Stimulated activated CD4-positive, alpha-beta T cell treated with anti-CD3 and anti-CD28 coated beads, Interleukin-2, amount 100 ng/mL, for 4 hours (primary cell): ENCODE measurements at places on chromosomes 5 and 9.

GRCh38 chr5:158456756-158457155 is 597.8 kb upstream of the CLINT1 start:
- DNase-seq = no peak

DNA sequence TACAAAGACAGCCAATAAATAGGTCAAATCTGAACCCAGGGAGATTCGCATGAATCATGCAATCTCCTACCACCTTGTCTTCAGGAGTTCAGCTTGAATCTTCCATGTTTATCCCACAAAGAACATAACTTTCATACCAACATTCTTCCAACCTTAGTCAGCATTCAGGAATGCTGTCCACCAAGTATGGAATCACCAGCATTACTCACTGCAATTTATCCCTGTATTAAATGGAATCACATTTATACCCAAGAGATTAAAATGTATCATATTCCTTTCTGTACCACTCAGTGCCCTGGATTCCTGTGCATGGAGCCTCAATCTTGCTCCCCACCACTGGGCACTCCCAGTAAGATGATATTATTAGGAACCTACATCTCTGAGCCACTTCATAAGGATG is 162.6 kb downstream of the GLIS3 start:
- DNase-seq = no peak

DNA sequence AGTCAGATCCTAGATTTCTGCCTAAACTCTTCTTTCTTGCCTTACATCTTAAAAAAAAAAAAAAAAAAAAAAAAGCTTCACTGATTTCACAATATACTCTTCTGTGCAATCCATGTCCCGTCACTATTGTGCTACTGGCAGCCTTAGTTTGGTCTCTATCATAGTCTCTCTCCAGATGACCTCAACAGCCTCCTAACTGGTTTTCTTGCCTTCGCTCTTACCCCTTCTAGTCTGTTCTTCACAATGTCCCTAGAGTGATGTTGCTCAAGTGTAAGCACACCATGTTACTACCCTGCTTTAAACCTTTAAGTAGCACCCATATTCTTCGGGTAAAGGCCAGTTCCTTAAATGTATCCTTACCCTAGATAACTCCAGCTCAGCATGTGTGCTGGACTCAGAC is 25.8 kb downstream of the CD180 start:
- no peak for DNase-seq

- DNase-seq = no peak
Measured at GRCh38 chr9:38318759-38319495, 73.6 kb upstream of the ALDH1B1 start.

- DNase-seq = no peak
Measured at GRCh38 chr9:96331236-96331947, 29.4 kb upstream of the HSD17B3 start.

GRCh38 chr5:166551384-166551783 is 1740.1 kb upstream of the WWC1 start:
- DNase-seq = no peak

- no peak for DNase-seq
Measured at GRCh38 chr5:132456296-132456986, 34.1 kb downstream of the IRF1 start.

- DNase-seq = no peak
Measured at GRCh38 chr9:3371842-3372241, 154.0 kb downstream of the RFX3 start.

- no peak for DNase-seq
Measured at GRCh38 chr5:15516486-15516885, 16.5 kb downstream of the FBXL7 start.

DNA sequence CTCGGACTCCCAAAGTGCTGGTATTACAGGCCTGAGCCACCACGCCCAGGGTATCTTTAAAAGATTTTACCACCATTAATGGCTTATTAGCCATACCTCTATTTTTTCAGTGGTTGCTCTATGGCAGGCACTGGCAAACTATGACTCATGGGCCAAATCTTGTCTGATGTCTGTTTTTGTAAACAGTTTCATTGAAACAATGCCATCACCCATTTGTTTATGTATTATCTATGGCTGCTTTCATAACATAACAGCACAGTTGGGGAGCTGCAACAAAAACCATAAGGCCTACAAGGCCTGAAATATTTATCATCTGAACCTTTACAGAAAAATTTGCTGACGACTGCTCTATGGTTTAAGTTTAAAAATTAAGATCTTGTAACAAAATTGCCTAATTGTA is 66.8 kb downstream of the SLC38A9 start:
- no peak for DNase-seq

- peak; percentile 43 for DNase-seq
Measured at GRCh38 chr5:149141224-149141956, at the start of gene ABLIM3. Gene ABLIM3, plus strand, starts transcription at chr5:149141493. Its CDS starts 603 bp downstream, at chr5:149142096.

- DNase-seq = no peak
Measured at GRCh38 chr9:13110766-13111417, 168.6 kb downstream of the MPDZ start.

- no peak for DNase-seq
Measured at GRCh38 chr5:100472091-100472490, 63.1 kb upstream of the FAM174A start.

DNA sequence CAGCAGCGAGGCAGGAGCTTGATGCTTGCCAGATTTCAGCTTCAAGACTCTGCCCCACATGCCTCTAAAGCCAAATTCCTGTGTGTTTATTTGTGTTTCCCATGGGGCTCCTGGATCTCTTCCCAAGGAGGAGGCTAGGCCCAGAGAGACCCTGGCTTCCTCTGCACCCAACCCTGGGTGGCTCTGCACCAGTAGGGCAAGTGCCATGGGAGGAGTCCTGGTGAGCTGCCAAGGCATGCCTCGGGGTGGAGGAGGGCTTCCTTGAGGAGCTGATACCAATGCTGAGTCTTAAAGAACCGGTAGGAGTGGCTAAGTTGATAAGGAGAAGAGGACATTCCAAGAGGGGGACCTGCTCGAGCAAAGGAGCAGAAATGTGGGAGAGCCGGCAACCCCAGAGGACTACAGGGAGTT is 6.8 kb upstream of the TIFAB start:
- no peak for DNase-seq

DNA sequence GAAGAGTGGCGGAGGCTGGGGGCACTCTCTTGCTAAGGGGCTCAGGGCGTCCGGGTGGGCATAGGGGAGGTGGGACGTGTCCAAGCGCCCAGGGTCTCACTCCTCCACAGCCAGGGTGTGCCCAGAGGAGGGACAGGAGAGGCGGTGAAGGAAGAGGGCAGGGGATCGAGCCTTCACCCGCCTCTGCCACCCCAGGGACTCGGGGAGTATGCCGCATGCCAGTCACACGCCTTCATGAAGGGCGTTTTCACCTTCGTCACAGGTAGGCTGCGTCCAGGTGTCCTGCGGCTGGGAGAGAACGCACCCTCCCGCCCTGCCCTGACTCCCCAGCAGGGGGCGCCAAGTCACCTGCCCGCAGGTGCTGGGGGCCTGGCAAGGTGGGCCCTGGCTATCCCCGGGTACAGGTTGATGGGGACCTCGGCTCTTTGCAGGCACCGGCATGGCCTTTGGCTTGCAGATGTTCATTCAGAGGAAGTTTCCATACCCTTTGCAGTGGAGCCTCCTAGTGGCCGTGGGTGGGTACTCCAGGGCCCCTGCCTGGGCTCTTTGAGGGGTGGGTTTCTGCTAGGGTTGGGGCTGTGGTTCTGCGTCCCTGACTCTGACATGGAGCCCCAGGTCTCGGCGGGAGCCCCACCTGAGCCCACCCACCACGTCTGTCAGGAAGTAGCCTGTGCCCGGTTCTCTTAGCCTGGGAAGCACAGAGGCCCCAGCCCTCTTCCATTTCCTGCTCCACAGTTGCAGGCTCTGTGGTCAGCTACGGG is 552 bp downstream of the TMEM141 start:
- DNase-seq = peak; percentile 52

GRCh38 chr5:172911976-172912375 is 47.2 kb upstream of the RPL26L1 start:
- DNase-seq = no peak

- DNase-seq = no peak
Measured at GRCh38 chr9:126432659-126433058, 106.0 kb downstream of the MVB12B start.

DNA sequence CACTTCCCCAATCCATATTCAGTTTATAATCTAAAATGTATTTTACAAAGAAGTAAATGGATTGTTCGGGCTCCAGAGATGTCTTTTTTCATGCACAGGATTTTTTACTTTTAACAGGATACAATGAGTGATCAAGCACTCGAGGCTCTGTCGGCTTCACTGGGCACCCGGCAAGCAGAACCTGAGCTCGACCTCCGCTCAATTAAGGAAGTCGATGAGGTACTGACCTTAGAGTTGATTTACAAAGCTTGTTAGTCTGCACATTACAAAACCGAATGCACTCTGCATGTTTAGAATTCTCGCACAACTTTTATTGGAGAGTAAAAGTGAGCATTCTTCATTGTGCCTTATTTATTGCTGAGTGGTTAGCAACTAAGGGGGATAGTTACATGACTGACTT is 65.2 kb downstream of the ERAP1 start:
- no peak for DNase-seq

DNA sequence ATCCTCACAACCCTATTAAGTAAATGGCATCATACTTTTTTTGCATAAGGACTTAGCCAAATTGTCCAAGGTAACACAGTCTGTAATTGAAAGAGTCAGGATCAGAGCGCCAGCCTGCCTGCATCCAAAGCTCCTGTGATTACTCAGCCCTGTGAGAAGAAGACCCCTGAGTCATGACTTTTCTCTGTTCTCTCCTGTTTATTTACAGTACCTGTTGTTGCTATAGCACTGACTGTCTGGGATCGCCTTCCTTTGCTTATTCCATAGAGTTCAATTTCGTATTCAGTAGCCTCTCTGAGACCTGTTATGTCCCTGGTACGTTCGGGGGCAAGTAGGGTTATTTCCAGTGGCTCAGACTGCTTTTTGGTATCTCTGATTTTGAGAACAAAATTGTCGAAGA is 71.8 kb downstream of the TNC start:
- DNase-seq = no peak

- no peak for DNase-seq
Measured at GRCh38 chr5:67879620-67880510, 335.7 kb upstream of the PIK3R1 start.

DNA sequence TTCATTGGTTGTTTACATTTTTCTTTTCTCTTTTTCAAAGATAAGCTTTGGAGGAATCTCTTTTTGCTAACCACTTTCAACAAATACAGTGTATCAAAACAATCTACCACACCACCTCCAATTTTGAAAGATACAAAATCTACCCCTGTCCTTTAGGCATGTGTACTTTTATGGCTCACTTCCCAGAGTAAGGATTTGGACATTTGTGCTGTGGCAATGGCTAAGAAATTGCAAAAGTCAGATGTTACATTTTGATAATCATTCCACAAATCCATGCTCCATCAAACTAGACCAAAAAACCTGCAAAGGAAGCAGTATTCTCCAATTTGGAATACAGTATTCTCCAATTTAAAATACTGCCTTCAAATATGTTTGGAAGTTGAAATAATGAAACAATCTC is 204.9 kb downstream of the MCTP1 start:
- no peak for DNase-seq

DNA sequence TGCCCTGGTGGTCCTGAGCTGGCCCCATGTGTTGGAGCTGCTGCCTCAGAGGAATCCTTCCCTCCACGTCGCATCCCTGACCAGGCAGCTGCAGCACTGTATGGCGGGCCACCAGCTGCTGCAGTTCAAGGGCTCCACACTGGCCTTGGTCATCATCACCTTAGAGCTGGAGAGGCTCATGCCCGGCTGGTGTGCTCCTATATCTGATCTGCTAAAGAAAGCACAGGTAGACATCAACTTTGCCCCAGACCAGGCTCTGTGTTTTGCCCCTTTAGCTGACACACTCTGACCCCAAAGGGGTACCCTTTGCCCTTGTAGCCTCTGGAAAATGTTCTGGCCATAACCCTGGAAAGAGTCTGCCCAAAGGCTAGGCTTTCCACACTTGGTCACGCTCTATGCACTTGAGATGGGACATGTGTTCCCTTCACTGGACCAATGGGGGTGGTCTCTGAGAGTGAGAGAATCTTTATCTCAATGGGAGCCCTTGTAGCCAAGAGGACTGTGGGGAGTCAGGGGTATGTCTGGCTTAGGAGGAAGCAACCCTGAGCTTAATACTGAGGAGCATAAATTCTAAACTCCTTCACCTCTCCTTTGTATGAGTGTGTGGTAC is 4.8 kb downstream of the CCNI2 start:
- no peak for DNase-seq

DNA sequence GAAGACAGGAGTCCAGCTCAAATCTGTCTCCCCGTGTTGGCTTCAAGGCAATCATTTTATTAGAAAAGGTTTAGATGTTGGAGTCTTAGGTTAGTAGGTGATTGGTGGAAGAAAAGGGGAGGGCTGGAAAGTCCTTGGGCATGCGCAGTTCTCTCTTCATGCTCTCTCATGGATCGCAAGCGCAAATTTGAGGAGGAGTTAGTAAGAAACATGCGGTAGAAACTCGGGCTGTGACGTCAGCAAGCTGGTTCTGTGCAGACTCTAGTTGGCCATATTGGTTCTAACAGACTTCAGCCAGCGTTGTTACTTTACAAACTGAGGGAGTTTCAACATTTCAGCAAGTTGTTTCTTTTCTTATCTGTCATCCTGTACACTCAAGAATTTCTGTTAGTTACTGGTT is 392.2 kb downstream of the CDK5RAP2 start:
- DNase-seq = no peak

- no peak for DNase-seq
Measured at GRCh38 chr5:41875121-41875520, 4.9 kb upstream of the OXCT1 start.

GRCh38 chr5:60883229-60883628 is 39.2 kb upstream of the ELOVL7 start:
- no peak for DNase-seq

GRCh38 chr9:16134351-16134750 is 581.5 kb downstream of the CCDC171 start:
- DNase-seq = no peak

- no peak for DNase-seq
Measured at GRCh38 chr9:33884856-33885701, 68.1 kb downstream of the UBE2R2 start.

DNA sequence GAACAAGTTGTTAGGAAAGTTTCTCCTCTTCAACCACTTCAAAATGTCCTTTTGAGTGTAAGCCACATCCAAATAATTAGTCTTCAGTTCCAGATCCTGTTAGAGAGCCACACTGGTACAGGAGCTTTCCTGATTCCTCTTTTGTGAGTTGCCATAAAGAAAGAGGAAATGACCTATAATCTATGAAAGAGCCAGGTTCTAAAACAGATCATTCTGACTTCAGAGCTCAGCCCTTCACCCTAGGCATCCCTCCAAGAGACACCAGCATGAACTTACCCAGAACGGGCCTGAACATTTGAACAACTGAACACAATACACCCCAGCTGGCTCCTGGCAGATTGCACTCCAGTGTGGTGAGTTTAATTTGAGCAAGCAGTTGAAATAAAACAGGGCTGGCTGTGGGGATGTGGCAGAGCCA is 25.7 kb downstream of the SLC1A1 start:
- no peak for DNase-seq

GRCh38 chr5:95609711-95610110 is 10.2 kb upstream of the GPR150 start:
- DNase-seq = no peak

- no peak for DNase-seq
Measured at GRCh38 chr5:33808699-33809098, 83.1 kb downstream of the ADAMTS12 start.
